ENCODE measurements at places on chromosomes 7 and 10.

DNA sequence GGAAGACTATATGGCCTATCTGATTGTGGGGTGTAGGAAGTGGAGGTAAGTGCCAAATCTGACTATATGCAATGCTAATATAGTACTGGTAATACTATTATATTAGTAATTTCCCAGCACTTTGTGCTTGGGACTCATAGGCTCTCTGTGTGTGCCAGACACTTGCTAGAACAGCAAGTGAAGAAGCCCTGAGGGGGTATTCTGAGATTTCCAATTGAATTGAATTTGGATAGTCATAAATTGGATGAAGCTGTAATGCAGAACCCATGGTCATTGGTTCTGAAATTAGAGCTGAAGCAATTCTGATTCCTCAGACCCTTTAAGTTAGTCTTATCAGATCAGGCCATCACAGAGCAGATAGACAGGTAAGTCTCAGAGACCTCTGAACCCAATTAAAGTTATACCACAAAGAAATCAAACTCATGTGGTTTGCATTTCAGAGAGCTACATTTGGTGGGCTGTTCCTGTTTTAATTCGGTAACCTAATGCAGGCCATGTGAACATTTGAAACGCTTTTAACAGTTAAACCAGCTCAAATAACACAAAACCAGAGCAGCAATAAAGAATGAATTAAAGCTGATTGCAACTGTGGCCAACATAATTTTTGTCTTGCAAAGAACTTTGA is 179.5 kb downstream of the CREB5 start:
- DNase-seq, result no peak

DNA sequence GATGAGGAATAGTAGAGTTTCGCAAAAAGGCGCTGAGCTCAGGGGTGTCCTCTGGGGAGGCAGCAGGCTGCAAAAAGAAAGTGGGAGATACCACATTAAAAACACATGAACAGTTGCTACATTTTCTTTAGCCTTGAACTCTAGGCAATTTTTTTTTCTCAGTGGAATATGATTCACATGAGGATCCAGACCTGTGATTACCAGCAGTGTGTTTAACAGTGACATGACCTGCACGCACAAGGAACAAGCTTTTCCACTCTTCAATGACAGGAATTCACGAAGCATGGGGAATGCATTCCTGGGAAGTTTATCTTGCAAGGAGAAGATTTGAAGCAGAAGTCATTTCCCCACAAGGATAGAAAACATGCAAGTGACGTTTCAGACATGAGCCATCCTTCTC is 161.6 kb downstream of the ITGA8 start:
- DNase-seq, result no peak

DNA sequence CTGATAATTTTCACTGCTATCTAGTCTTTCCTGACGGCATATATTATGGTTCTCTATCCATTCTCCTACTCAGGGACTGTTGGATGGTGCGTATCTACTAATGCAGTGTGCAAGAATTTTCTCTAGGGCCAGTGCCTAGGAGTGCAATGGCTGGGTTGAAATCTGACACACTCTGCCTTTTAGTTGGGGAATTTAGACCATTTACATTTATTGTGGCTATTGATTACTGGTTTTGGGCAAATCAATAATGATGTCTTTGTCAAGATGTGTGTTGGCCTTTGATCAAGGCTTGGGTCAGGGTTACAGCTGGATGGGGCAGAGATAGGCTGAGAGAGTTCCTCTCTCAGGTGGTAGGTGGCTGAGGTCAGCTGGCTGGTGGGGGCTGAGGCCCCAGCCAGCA is 21.8 kb downstream of the NPTX2 start:
- no peak for DNase-seq

GRCh38 chr7:28629216-28629842 is 217.0 kb downstream of the CREB5 start:
- DNase-seq, result no peak

DNA sequence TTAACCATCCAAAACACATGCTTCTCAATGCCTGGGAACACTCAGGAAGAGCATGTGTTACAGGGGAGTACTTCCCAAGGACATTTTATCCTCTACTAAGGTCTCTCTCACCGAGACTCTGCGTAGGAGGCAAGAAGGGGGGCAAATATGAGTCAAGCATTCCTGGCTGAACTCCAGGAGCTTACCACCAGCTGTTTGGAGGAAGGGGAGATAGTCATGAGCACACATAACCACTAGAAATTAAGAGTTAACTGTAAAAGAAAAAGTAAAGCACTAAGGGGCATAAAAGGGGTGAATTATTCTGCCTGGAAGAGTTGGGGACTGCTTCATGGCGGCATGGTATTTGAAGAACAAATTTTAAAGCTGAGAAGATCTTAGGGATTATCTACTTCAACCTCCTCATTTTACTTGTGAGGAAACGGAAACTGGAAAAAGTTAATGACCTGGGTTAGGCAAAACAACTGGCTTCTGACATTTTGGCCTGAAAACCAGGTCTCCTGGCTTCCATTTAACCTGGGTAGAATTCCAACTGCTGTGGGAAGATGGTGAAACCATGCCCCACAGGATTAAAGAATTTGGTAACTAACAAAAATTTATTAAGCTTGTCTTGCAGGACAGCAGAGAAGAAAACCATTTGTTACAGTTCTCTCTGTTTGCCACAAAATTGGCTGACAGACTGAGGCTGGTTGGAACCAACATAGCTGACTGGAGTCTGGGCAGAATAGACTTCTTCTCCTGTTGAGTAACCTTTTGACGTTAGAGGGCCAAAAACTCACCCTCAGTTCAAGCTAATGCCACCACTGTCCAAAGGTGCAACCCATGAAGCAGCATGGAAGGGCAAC is 85.5 kb downstream of the SLC25A13 start:
- DNase-seq, result peak; percentile 67

DNA sequence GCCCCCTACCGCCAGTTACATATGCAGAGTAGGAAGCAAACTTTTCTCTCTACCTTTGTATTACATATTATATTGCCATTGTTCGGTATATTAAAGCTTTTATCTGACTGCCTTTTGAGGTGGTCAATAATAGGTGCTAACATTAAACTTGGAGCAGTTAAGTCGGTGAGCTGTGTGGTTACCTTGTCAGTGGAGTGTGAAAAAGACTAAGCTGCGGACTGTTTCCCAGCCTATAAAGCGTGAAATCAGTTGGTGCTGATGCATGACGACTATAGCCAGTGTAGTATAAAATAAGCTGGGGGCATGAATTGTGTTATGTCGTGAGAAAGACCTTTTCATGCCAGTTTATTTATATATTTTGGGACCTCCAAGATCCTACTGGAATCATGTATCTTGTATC is 33.7 kb downstream of the R3HCC1L start:
- DNase-seq, result no peak

DNA sequence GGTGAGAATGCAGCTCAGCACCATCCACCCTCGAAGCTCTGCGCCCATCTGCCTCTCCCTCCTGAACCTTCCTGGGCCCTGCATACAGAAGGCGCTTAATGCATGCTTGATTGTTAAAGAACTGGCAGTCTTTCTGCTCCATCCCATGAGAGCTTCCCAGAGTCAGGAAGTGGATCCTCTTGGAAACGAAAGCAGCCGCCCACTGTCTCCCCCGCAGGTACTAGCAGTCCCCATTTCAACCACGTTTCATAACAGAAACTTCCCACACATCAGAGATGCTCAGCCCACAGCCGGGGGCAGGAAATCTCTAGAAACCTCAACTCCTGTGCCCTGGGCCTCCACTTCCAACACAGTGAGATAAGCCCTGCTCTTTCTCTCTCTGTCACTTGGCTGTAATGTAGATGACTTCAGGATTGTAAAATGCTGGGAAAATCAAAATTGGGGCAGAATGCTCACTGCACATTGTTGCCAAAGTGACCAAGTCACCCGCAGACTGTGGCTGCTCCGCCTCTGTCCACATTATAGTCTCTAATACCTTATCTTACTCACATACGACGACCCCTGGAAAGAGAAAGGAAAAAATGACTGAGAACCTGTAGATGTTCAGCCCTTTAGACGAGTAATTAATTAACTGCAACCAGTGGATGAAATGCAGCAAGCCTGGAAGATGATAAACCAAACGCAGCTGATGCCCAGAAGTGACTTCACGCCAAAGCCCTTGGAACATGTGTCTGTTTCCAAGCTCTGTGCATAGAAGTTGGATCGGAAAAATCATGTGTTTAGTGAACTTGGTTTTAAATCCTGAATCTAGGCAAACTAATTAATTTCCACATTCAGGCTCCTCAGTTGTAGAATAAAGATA is 28.5 kb downstream of the GSDME start:
- no peak for DNase-seq

All from NCI-H1105 (cell line).